ENCODE measurements at places on chromosomes 4 and X.

DNA sequence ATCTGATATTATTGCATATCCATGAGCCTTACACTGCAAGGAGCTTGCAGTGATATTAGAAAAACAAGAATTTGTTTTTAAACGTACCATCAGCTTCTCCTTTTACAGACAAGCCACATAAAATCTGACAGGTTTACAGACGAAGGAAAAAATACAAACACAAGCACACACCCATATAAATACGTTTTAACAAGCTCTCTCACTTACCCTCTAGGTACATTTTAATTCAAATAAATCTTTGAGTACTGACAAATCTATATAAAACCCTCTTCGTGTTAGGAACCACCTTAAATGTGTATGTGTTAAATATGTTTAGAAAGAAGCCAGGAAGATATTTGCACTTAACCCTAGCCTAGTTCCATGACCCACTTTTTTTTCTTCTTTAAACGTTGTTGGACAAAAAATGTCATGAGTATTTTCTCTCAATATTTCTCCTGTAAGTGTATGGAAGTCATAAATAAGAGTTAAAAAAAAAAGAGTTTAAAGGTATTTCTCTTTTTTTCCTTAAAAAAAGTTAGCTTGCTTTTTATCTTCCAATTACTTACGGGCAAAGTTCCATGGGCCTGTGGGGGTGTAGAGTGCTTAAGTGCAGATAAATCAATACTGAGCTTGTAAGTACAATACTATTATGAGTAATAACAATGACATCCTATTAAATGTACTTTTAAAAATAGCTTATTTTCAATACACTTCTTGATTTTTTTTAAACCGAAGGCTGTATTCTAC, 1.5 kb downstream of the ARAP2 start:
- no peak for DNase-seq

GRCh38 chr4:130147641-130148040, 1051.7 kb downstream of the C4orf33 start:
- no peak for DNase-seq

GRCh38 chr4:122555216-122555615, 65.7 kb downstream of the IL21 start:
- DNase-seq, result no peak

- no peak for DNase-seq
These were observed 48.0 kb downstream of the CXCL8 start for GRCh38 chr4:73788411-73788810.

DNA sequence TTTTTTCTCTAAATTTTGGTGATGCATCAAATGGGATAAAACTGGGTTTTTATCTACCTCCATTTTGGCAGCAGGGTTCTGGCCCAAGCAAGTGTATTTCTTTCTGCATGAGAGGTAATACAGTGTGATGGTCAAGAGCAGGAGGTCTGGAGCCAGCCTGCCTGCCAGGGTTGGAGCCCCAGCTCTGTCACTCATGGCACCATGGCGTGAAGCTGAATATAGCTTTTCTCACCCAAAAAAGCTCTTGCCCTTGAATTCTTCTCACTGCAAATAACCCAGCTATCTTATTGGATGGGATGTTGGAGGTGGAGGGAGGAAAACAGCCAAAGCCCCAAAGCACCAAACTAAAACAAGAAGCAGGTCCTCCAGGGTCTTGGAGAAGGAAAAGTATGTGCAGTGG, 218.4 kb downstream of the ARHGAP10 start:
- no peak for DNase-seq

DNA sequence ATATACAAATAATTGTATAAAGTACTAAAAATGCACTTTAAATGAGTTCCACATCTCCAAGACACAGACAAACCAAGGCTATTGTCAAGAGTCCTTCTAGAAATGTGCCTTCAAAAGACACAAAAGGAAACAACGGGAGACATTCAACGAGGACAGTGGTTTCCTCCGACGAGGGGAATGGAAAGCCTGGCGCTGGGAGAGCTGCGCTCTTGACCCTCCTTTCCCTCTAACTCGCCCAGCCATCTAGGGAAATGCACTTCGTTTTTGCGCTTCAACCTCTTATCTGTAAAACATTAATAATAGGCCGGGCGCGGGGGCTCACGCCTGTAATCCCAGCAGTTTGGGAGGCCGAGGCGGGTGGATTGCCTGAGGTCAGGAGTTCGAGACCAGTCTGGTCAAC, 37.0 kb downstream of the ZFP42 start:
- no peak for DNase-seq

GRCh38 chr4:13903901-13904300, 276.4 kb upstream of the BOD1L1 start:
- DNase-seq, result no peak

DNA sequence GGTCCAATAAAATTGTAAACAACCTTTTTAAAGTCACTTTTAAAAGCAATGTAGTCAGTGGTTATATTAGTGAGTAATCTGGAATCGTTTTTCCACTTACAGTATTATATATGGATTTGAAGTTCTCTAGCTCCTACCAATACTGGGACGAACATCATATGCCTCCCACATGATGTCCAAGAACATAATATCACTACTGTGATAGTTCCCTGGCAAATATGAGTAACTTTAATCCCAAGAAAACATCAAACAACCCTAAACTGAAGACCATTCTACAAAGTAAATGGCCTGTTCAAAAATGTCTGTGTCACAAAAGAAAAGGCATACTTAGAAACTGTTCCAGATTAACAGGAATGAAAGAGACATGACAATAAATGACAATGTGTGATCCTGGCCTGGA, 53.6 kb upstream of the FGFBP2 start:
- no peak for DNase-seq

GRCh38 chr4:39427520-39428114, 20.9 kb downstream of the KLB start:
- no peak for DNase-seq

DNA sequence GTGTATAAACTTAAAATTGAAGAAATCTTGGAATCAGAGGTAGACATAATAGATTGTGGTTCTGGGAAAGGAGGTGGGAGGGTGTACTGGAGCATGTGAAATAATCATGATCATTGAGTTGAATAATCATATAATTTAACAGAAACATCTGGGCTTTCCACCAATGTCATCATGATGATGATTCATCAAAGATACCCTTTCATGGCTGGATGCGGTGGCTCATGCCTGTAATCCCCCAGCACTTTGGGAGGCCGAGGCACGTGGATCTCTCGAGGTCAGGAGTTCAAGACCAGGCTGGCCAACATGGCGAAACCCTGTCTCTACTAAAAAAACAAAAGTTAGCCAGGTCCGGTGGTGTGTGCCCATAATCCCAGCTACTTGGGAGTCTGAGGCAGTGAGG, 6.7 kb upstream of the RUFY3 start:
- peak; percentile 8 for DNase-seq

- DNase-seq, result no peak
These were observed 149.8 kb upstream of the ARHGEF9 start for GRCh38 chrX:63934791-63935190.

DNA sequence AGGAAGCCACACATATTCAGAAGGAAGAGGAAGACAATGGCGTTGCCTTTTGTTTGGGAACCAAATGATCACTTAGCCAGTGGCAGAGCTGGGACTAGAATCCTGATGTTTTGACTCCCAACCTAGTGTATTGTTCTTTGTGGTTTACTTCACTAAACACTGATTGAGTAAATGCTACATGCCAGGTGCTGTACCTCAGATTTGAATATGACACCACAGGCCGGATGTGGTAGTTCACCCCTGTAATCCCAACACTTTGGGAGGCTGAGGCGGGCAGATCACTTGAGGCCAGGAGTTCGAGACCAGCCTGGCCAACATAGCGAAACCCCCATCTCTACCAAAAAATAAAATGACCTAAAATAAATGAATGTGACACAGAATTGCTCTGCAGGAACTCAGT, 8.4 kb downstream of the NDUFA1 start:
- DNase-seq, result no peak

DNA sequence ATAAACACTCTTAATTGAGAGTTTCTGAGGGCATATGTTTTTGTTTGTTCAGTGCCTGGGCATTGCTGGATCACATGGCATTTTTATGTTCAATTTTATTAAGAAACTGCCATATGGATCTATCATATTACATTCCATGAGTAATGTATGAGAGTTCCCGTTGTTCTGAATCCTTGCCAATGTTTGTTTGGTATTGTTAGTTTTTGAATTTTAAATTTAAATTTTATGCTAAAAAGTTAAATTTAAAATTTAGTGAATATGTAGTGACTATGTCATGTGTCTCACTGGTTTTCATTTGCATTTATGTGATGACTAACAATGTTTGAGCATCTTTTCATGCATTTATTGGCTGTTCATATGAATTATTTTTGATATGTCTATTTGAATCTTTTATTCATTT, 54.8 kb upstream of the GEMIN8 start:
- DNase-seq, result no peak

Measured in fibroblast of skin of back (primary cell).